Hepatic stellate cell (primary cell): ENCODE measurements at places on chromosomes 1 and 21.

DNA sequence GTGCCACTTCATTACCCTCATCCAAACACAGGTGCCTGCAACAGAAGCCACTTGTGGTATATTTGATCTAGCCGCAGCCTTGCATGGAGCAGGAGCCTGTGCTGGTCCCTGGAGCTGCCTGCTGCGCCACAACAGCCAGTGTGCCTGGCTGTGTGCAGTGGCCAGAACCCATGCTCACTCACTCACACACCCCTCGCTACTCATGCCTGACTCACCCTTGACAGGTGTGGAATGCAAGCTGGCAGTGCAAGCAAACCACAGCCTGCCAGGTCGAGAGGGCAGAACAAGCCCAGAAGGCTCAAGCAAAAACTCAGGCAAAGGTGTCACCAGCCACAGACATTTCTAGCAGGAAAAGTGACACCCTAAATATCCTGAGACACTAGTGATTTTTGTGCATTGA, 1510.9 kb downstream of the KCNT2 start:
- DNase-seq: no peak

DNA sequence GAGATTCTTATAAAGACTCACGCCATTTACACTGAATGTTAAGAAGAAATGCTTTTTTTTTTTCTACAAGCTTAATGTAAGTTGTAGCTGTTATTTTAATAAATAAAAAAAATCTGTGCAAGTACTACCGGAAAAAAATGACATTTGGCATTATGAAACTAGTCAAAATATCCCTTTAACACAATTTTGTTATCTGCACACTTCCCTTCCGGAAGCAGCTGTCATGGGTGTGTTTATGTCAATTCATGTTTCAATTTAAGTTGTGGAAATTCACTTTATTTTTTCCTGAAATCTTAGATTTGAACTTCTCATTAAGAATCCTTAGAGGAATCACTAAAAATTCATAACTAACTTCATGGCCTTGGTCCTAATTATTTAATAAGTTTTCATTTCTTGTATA, 308.1 kb downstream of the KCTD3 start:
- no peak for DNase-seq

GRCh38 chr21:41537356-41537755, 29.4 kb upstream of the TMPRSS2 start:
- no peak for DNase-seq

- DNase-seq: no peak
Observed at GRCh38 chr1:4318720-4319119, 335.7 kb upstream of the AJAP1 start.

DNA sequence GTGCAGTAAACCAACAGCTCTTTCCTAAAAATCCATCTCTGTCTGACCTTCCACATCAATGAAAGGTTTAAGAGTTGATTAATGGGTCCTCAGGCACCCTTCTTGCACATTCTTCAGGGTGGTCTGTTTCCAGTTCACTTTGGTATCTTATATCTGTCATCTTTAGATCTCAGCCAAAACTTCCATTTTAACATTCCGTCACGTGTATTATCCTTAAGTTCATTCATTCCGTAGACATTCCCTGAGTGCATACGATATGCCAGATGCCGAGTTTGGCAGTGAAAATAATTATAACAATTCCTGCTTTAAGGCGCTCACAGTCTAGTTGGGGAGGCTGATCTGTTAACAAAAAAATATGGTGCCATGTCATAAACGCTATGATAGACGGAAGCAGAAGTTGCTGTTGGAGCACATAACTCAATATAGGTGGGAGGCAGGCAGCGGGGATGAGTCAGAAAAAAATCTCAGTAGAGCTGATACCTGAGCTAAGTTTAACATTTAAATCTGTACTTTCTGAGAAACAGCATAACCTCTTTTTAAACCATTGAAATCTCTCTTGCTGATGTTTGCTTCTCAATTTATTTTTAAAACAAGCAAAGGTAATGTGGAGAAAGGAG, 59.6 kb upstream of the HOOK1 start:
- DNase-seq: no peak

DNA sequence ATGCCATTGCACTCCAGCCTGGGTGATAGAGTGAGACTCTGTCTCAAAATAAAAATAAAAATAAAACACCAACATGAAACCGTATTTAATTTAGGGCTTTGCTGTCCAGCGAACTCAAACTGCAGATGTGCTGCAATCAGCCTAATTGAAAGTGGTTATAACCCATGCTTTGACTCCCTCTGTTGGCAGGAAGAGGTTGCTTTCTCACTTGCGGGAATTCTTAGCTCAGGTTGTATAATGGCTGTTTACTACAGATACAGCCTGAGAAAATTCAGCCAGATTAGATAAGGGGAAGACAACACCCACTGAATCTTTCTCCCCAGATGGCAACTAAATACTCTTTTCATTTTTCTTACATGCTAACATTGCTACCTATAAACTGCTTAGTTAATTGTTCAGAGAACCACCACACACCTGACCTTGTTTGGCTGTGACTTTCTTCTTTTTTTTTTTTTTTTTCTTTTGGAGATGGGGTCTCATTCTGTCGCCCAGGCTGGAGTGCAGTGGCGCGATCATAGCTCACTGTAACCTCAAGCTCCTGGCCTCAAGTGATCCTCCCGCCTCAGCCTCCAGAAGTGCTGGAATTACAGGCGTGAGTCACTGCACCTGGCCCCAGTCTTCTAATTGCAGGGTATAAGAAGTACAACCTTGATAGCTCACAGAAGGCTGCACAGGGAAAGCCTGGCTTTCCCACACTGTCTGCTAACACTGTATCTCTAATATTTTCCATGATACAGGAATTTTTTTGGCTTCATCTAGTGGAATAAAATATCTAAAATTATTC, 34.6 kb downstream of the DNTTIP2 start:
- DNase-seq: peak; percentile 62

- peak; percentile 27 for DNase-seq
Observed at GRCh38 chr1:1437904-1438376, 2.5 kb downstream of the VWA1 start.

GRCh38 chr1:37930246-37931101, 16.4 kb downstream of the INPP5B start:
- DNase-seq: no peak

DNA sequence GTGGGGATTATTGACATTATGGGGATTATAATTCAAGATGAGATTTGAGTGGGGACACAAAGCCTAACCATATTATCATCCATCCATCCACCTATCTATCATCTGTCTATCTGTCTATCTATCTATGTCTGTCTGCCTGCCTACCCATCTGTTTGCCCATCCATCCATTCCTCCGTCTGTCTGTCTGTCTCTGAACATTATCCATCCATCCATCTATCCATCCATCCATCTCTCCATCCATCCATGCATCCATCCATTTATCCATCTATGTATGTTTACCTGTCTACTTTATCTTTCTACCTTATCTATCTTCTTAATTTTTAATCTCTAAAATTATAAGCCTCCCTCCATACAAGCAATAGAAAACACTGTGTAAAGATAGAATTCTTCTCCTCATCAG, 47.4 kb downstream of the SH3BGR start:
- no peak for DNase-seq

- DNase-seq: no peak
Observed at GRCh38 chr1:89005286-89006151, 13.1 kb upstream of the KYAT3 start.

DNA sequence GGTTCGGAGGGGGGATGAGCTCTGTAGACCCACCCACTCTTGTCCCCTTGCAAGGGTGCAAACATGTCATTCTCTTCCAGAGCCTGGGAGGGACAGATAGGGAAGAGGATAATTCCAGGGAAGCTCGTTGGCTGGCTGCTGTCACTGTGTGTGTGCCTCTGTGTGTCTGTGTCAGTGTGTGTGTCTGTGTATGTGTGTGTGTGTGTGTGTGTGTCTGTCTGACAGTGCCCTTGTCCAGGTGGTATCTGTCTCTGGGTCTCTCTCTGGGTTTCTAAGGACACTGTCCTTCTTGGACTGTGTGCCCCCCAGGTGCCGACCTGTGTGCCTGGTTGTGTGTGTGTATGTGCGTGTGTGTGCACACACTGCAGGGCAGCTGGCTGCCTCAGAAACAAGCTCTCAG, 90.5 kb downstream of the ACTL8 start:
- no peak for DNase-seq

- peak; percentile 93 for DNase-seq
Observed at GRCh38 chr1:21552715-21553114, 43.5 kb downstream of the ALPL start.

DNA sequence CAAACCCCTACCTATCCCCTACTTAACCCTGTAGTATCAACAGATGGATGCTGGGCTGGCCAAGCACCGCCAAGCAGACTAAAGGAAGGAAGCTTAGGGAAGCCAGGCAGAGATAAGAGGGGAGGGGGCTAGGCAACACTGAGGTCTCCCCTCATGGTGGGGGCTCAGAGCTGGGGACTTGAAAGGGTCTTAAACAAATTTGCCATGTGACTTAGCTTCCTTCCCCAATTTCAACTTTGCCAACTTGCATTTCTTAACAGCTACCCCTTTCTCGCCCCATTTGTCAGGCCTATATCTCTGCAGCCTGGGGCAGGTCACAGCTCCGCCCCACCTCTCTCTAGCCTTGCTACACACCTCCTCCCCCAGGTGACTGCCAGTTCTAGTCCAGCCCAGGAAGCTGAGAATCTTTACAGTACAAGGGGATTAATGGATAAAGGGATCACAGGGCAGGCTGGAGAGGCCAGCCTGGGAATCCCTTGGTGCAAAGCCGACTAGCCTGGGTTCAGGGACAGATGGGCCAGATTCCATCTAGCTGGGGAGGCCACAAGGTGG, 3.4 kb downstream of the KIF21B start:
- no peak for DNase-seq

DNA sequence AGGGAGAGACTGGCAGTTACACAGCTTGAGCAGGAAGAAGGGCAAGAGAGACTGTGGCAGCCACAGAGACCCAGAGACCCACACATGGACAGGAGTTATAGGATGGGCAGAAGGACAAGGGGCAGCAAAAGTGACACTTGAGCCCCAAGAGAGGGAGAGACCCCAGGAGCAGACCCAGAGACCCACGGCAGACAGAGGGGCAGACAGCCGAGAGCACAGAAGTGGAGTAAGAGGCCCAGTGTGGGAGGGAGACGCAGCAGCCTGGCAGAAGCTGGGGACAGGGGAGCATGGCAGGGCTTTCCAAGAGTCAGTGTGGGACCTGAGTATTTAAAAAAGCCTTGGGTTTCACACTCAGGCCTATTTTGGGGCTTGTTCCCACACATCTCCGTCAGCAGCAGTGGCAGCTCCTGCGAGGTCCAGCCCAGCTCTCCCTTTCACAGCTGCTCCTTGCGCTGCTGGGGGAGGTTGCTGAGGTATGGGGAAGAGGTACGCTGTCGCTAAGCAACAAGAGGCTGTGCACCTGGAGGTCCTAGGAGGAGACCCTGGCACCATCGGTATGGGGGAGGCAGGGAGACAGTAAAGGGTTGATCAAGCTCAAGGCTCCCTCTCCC, 9.0 kb upstream of the MEF2D start:
- DNase-seq: no peak

DNA sequence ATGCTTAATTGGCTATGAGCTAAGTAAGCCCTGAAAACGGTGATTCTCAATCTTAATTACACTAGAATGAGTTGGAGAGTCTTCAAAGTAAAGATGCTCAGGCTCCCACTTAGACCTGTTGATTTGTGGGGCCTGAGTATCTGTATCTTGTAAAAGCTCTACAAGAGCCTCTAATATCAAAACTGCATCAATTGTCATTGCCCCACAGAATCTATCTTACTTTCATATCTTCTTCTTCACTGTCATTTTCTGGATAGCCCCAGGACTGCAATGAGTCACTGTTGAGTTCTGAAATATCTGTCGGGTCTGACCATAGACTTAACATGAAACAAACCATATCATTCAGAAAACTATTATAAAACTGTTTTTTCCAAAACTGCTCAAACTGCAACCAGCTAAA, 102.8 kb upstream of the SERTAD4 start:
- DNase-seq: no peak

- DNase-seq: peak; percentile 87
Observed at GRCh38 chr1:201191653-201192260, 1.1 kb downstream of the IGFN1 start.

DNA sequence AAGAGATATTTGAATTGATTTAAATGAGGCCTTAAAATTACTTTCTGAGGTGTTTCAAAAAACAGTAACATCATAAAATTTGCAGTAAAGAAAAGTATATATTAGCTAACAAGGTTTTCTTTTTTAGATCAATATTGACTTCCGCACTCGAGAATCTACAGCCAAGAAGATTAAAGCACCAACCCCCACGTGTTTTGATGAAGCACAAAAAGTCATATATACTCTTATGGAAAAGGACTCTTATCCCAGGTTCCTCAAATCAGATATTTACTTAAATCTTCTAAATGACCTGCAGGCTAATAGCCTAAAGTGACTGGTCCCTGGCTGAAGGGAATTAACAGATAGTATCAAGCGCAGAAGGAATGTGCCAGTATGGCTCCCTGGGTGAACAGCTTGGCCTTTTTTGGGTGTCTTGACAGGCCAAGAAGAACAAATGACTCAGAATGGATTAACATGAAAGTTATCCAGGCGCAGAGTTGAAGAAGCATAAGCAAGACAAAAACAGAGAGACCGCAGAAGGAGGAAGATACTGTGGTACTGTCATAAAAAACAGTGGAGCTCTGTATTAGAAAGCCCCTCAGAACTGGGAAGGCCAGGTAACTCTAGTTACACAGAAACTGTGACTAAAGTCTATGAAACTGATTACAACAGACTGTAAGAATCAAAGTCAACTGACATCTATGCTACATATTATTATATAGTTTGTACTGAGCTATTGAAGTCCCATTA, 3.6 kb downstream of the RGS1 start:
- DNase-seq: no peak

- DNase-seq: no peak
Observed at GRCh38 chr1:235015291-235015985, 113.2 kb downstream of the TOMM20 start.

DNA sequence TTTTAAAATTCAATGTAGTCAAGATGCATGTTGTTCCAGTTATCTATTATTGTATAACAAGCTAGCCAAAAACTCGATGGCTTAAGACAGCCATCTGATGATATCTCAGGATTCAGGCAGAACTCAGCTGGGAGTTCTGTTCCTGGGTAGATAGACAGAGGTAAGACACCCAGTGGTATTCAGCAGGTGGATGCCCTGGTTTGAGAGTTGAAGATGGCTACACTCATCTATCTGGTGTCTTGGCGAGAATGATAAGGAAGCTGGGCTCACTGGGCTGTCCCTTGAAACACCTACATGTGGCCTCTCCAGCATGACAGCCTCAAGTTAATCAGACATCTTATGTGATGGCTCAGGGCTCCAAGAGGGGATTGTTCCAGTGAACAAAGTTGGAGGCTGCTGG, 3.3 kb upstream of the KCNK1 start:
- no peak for DNase-seq

DNA sequence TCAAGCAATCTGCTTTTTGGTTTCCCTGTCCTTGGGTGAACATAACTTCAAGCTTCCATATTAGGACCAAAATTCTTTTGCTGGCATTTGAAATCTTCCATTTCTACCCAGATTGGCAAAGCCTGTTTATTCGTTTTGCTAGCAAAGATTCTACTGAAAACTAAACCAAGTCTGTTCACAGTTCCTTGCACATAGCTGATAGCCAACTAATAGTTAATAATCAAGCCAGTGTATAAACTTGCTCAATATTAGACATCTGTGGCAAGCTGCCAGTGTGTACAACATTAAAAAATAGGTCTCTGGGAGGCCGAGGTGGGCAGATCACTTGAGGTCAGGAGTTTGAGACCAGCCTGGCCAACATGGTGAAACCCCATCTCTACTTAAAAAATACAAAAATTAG, 6.3 kb downstream of the APP start:
- DNase-seq: no peak

GRCh38 chr1:34709547-34709946, 45.3 kb upstream of the GJB5 start:
- no peak for DNase-seq

- no peak for DNase-seq
Observed at GRCh38 chr1:40825996-40826395, 36.2 kb downstream of the CITED4 start.
